ENCODE measurements at places on chromosomes 5 and 9. TPM values are rescaled to one million over a fixed set of nuclear protein-coding genes. Genes with fewer than 3 reads are reported as not detected.

ADAMTS6 gene
- total RNA-seq = 1.8 TPM

ANKRD34B gene
- not detected for total RNA-seq

ADRA1B gene
- total RNA-seq = 13.1 TPM

INSYN2B gene
- 8.4 TPM for total RNA-seq

SNCB gene
- total RNA-seq = not detected

CYSRT1 gene
- total RNA-seq = 0.36 TPM

ARHGEF28 gene
- total RNA-seq = 8.2 TPM

WDR38 gene
- 0.36 TPM for total RNA-seq

- DNase-seq = no peak
These were observed 92.8 kb downstream of the IQGAP2 start for GRCh38 chr5:76495870-76496269.

GRCh38 chr5:83118471-83118870 is 41.1 kb downstream of the XRCC4 start:
- DNase-seq = no peak

GRCh38 chr9:20532584-20532983 is 89.7 kb downstream of the MLLT3 start:
- DNase-seq = no peak

GRCh38 chr9:86860006-86860405 is 87.3 kb downstream of the GAS1 start:
- DNase-seq = no peak

DNA sequence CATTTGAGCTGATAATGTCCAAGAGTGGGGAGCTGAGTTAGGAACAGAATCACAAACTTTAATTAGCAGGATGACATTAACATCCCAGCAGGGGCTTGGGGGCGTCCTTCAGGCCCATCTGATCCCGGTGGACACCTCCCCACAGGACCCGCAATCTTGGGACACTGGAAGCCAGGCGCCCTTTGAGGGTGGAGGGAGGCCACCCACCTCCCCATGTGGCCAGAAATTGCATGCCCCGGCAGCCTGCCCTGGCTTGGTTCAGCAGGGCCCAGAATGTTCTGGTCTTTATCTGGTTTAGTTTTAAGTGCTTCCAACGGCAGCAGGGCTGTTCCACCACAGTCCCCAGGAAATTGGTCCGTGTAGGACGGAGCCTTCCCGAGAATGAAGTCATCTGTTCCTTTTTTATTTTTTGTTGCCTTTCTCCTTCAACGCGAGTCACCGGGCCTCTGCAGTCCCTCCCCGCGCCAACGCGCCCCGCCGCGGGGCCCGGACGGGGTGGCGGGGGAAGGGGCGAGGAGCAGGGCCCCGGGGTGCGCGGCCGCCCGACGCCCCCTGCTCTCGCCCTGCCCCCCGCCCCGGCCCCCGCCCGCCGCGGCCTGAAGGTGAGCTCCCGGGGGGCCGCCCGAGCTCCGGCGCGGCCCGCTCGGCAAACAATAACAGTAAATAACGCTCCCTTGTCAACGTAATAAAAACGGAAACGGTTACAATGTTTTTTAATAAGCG is 207.9 kb downstream of the C9orf50 start:
- no peak for DNase-seq

GRCh38 chr5:171999877-172000276 is 6.6 kb downstream of the FBXW11 start:
- DNase-seq = no peak

- no peak for DNase-seq
These were observed 198.1 kb downstream of the CHSY3 start for GRCh38 chr5:130102375-130102774.
